ENCODE measurements at places on chromosomes 5 and 9.

- H3K4me1 ChIP-seq: no peaks in the 10 kb centered on the region
- no peak overlapping the region for H3K4me3 ChIP-seq
- no peaks in the 10 kb centered on the region for H3K27me3 ChIP-seq
- DNase-seq: no peak
- no peaks in the 10 kb centered on the region for H3K36me3 ChIP-seq
- no peak overlapping the region for H3K27ac ChIP-seq
These were observed 4.5 kb upstream of the TRMT10B start for GRCh38 chr9:37749129-37749528.

- no peaks in the 10 kb centered on the region for H3K36me3 ChIP-seq
- no peaks in the 10 kb centered on the region for H3K4me1 ChIP-seq
- H3K4me3 ChIP-seq: no peak overlapping the region
- H3K27me3 ChIP-seq: no peaks in the 10 kb centered on the region
These were observed 24.7 kb downstream of the NXNL2 start for GRCh38 chr9:88559661-88560060.

DNA sequence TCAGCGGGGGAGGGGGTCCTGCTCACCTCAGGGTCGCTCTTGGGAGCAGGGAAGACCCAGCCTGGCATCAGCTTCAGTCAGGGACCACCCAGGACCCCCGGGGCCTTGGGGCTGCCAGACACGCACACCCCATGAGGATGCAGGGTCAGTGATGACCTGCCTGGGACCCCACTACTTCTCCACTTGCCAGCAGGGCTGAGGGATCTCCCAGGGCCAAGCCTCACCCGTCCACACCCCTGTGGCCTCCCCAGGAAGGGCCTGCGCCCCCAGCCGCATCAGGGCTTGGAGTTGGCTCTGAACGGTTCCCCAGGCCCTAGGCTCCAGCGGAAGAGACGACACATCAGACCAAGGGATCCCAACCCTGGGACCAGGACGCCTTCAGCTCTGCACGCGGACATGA, 33.7 kb downstream of the SLC12A7 start:
- DNase-seq: no peak
- H3K4me3 ChIP-seq: no peak overlapping the region
- no peaks in the 10 kb centered on the region for H3K4me1 ChIP-seq
- no peak overlapping the region for H3K27ac ChIP-seq
- H3K36me3 ChIP-seq: no peaks in the 10 kb centered on the region

DNA sequence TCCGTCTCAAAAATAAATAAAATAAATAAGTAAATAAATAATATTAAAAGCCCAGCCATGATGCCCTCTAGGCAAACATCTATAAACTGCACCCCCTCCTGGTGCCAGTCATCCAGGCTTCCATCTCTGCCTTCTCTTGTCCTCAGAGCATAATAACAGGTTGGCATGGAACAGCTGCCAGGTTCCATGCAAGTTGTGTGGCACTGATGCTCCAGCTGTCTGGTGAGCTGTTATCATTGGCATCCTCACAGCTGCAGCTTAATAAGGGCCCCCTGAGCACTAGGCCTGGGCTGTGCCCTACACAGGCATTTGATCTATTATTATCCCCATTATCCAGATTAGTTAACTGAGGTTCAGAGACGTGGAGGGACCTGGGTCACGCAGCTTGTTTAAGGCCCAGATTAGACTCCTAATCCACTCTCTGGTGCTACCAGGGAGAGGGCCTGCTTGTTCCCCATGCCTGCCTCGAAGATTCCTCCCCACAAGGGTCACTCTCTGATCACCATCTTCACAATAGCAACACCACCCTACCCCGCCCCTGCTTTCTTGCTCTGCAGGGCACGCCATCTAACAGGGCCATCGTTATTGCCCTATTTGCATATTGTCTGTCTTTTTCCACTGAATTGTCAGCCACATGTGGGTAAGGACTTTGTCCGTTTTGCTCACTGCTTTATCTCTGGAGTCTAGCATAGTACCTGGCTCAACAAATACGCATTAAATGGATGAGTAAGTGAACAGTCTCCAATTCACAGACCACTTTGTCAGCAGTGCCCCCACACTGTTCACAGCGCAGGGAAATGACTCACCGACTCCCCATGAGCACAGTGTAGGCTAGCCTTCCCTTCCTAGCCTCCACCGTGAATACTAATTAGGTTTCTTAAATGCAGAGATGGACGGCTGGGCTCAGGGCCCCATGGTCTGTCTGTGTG, 1.5 kb upstream of the DNM1 start:
- no peak overlapping the region for H3K4me3 ChIP-seq
- peaks cover 9% of the 10 kb centered on the region for H3K27me3 ChIP-seq
- no peaks in the 10 kb centered on the region for H3K36me3 ChIP-seq
- peaks cover 7% of the 10 kb centered on the region for H3K4me1 ChIP-seq
- DNase-seq: no peak

- H3K36me3 ChIP-seq: no peaks in the 10 kb centered on the region
- no peak for DNase-seq
- H3K4me1 ChIP-seq: no peaks in the 10 kb centered on the region
- H3K27ac ChIP-seq: no peak overlapping the region
- H3K4me3 ChIP-seq: no peak overlapping the region
These were observed 1.9 kb downstream of the ALDH1A1 start for GRCh38 chr9:72950875-72951442.

DNA sequence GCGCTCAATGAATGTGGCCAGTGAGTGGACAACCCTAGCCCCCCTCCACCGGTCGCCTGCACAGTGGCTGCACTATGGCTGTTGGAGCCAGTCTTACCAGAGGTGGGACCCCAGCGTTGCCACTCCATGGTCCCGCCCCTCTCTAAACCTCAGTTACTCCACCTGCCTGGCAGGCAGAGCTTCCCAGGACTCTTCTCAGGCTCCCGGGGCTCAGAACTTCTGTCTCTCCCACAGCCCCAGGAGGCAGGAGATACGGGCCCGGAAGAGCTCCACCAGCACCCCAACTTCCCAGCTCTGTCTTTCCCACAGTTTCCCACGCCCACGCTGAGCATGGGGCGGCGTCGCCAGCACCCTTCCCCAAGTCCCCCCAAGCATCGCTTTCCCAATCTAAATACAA, 975 bp downstream of the RASGEF1C start:
- H3K36me3 ChIP-seq: no peaks in the 10 kb centered on the region
- DNase-seq: no peak
- no peaks in the 10 kb centered on the region for H3K27me3 ChIP-seq
- H3K4me1 ChIP-seq: no peaks in the 10 kb centered on the region

- H3K27me3 ChIP-seq: no peaks in the 10 kb centered on the region
- peak overlapping the region; percentile 78 for H3K27ac ChIP-seq
- no peak for DNase-seq
- peak overlapping the region; percentile 76 for H3K4me3 ChIP-seq
These were observed 1.2 kb downstream of the LHFPL2 start for GRCh38 chr5:78647351-78647818.

All from GM12878 (cell line).